SK-N-SH treated with all-trans-retinoic acid at 6 μM for 48 hours (cell line): ENCODE measurements at places on chromosomes 5 and 9.

GRCh38 chr5:168269937-168270330 is 21.5 kb upstream of the WWC1 start:
- peak; percentile 59 for ATAC-seq

- ATAC-seq: no peak
Measured at GRCh38 chr9:90037146-90037797, 432.5 kb downstream of the GADD45G start.

DNA sequence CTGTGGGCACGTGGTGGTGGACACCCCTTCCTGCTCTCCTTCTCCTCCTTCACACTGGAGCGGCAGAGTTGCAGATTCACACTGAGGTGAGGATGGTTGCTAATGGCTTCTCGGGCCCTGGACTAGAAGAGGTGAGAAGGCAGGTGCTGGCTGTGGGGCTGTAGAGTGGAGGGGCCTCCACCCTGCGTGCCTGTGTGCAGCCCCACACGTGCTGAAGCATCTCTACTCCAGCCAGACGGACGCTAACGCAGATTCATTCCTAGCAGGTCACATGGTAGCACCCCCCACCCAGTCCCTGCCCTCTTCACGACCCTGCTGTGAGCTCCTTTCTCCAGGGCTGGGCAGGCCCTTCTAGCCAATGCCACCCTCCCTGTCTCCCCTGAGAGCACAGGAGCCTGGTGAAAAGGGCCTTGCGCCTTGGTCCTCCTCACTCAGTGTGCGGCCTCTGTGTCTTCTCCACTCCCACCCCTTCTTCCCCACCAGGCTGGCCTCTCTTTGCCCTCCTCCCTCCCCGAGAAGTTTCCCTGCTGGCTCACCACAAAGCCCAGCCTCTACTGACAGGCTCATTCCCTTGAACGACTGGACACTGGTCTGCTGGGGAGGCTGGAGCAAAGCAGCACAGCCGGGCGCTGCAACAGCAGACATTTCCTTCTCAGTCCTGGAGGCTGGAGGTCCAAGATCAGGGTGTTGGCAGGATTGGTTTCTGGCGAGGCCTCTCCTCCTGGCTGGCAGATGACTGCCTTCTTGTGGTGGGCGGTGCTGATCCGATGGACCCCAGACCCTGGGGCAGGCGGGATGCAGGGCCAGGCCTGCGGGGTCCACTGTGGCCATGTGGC is 14.2 kb downstream of the CACNA1B start:
- ATAC-seq: no peak

DNA sequence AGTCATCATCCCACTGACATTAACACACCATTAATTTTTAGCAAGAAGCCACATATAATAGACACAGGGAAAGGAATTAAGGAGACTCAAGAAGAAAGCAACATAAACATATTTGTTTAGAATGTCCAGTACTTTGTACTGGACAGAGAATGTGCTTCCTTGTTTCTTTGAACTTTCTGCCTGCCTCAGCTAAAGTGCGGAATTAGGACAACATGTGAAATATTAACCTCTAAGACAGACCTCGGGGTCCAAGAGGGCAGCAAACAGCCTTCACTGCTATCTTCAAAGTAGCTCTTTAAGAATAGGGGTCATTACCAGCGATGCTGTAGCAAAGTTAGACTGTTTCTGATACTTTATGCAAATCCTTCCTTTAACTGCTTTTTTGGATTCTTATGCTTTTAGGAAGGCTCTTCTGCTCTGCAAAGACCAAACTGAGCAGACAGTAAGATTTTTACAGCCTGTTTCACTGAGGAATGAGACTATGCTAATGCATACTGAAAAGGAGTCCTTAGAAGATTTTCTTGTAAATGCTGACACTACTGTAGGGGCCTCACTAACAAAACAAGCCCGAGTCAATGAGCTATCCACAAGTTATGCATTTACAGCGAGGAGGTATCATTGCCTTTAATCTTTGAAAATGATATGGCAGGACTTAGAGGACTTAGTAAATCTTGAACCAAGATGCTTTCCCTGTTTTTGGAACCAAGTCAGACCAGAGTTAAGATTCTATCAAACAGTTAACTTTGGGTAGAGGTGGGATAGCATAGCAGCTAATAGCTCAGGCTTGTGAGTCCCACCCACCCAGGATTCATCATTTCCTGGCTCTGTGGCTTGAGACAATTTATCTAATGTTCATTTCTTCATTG is 23.8 kb downstream of the DAB2 start:
- ATAC-seq: peak; percentile 11; the same call in 1 of the 3 replicates

GRCh38 chr5:65828022-65828896 is 98.1 kb upstream of the ERBIN start:
- ATAC-seq: peak; percentile 92

GRCh38 chr9:87259543-87260518 is 237.8 kb upstream of the DAPK1 start:
- ATAC-seq: peak; percentile 57

- ATAC-seq: peak; percentile 83
Measured at GRCh38 chr9:120438836-120439546, 141.0 kb downstream of the CDK5RAP2 start.

DNA sequence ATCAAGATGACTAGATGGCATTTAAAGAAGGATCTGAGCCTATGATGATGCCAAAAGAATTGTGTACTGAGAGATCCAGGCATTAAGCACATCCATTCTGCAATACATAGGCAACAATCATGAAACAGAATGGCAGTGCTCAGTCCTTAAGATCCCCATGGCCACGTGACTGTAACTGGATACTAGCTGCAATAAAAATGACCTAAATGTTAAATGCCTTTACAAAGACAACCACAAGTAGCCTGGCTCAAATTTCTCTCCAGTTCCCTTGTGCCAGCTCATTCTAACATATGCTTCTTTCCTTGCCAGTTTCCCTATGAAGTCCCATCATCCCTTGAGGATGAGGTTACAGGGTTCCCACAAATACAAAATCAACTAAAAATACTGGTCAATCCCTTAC is 148.3 kb upstream of the GHR start:
- no peak for ATAC-seq

- ATAC-seq: no peak
Measured at GRCh38 chr9:116777116-116777515, 90.0 kb downstream of the TRIM32 start.

DNA sequence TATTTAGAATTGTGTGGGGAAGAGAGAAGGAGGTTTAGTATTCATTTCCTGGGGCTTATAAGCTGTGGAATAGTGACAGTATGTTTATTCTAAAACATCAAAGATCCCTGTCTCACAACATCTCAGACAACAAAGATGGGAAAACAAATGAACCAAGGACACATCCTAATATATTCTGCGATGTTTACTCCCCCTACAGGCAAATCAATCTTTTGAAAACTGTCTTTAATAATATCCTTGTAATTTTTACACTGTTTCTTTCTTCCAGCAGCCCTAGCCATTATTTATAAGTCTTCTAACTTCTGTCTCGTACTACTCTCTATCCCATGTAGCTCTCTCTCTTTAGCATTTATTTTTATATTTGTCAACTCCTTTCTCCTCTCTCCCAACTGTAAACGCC is 33.5 kb upstream of the TMEM252 start:
- ATAC-seq: no peak

GRCh38 chr5:10902145-10902544 is 141.1 kb upstream of the DAP start:
- ATAC-seq: no peak; the same call in 2 of the 3 replicates

DNA sequence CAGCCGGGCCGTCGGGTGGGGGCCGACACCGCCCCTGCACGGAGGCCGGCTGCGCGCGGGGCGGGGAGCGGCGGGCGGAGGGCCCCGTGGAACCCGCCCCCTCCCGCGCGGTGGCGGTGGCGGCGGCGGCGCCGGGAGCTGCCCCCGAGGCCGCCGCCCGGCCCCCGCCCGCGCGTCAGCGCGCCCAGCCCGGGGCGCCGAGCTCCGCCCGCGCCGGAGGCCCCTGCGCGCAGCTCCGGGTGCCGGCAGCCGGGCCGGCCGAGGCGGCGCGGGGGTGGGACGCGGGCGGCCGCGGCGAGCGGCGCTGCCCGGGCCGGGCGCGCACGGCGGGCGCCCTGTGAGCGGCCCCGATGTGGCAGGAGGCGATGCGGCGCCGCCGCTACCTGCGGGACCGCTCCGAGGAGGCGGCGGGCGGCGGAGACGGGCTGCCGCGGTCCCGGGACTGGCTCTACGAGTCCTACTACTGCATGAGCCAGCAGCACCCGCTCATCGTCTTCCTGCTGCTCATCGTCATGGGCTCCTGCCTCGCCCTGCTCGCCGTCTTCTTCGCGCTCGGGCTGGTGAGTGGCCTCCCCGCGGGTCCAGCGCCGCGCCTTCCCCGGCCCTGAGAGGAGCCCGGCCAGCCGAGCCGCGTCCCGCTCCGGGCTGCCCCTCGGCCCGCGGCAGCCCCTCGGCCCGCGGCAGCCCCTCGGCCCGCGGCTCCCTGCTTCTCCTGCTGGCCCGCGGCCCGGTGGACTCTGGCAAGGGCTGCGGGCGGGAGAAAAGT is at the start of gene ADCY2:
Gene ADCY2, plus strand, starts transcription at position 192 of the 766 bp plus-strand sequence. Its CDS starts 159 bp downstream, at position 351.
- no peak for ATAC-seq

DNA sequence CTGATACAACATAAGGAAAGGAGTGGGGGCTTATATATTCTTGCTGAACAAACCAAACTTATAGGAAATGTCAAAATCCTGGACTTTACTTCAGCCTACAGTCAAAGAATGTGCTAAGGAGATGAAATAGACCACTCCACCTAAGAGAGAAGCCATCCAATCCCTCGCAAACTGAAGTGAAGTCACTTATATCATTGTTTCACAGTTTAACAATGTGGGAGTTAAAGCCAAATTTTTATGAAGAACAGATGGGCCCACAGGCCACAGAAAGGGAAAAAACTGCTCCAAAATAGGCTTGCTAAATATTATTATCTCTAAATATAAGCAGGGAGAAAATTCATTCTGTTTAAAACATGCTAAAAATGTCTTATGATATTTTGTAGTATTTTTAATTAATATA is 233.3 kb downstream of the GAS1 start:
- ATAC-seq: peak; percentile 91
